ENCODE measurements at places on chromosomes 5 and 9.

GRCh38 chr5:5203451-5203850, 63.3 kb downstream of the ADAMTS16 start:
- DNase-seq: no peak

DNA sequence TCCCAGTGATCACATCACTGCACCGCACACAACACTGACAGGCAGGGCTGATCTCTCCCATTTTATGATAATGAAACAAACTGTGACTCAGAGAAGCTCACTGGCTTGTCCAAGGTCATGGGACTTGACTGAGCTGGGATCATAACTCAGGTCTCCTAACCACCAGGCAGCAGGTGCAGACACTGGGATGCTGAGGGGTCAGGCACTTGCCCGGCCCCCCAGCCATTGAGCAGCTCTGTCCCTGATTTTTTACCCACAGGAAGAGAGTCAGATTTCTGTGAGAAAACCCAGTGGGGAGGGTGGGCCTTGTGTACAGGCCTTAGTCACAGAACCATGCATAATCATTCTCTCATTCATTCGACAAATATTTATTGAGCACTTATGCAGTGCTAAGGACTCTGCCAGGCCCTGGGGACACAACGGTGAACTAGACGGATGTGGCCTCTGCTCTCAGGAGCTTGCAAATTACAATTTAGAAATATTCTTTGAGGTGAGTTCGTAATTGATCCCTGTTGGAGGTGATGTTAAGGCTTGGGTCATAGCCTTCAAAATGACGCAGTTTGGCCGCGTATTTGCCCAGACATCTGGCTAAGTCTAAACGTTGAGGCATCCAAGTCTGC, 54.5 kb upstream of the TGFBR1 start:
- DNase-seq: no peak

DNA sequence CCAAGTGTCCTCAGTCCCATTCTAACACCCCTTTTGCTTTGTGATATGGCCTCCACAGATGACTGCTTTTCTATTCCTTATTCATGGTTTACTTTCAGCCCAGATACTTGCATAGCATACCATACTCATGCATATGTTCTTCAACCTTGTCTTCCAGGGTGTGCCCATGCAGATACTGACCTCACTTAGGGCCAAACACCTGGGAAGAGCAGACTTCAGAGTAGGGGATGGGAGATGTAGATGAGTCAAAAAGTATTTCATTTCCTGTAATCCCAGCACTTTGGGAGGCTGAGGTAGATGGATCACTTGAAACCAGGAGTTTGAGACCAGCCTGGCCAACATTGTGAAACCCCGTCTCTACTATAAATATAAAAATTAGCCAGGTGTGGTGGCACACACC, 58.3 kb downstream of the NRG2 start:
- DNase-seq: no peak

- no peak for DNase-seq
Measured at GRCh38 chr9:94996641-94997040, 270.1 kb downstream of the AOPEP start.

DNA sequence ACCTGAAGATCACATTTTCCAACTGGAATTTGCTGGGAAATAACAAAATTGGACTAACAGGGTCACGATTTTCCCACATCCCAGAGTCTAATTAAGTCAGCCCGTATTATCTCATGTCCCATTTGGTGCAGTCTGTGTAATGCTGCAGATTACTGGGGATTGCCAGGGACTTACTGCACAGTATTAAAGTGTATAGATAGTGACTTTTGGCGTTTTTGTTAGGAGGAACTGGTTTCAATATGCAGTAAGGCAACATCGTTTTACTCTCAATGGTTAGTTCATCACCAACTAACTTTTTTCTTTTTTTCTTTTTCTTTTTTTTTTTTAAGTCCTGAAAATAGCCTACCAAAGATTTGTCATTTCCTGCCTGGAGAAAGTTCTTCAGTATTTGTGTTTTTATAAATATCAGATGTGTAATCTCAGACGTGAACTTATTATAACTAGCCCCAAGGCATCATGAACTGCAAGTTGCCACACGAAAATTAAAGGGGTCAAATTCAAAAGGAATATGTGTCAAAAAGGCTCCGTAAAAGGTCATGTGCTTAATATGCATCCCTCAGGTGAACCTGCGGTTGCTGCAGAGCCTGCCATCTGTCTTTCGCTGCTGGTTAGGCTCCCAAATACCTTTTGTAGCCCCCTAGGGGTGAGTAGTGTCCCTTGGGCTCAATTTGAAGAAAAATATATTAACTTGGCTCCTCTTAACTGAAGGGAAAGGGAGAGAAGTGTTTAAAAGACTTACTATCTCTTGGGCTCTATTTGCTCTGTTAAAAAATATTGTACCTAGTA, 176.7 kb upstream of the ADAMTSL1 start:
- no peak for DNase-seq

DNA sequence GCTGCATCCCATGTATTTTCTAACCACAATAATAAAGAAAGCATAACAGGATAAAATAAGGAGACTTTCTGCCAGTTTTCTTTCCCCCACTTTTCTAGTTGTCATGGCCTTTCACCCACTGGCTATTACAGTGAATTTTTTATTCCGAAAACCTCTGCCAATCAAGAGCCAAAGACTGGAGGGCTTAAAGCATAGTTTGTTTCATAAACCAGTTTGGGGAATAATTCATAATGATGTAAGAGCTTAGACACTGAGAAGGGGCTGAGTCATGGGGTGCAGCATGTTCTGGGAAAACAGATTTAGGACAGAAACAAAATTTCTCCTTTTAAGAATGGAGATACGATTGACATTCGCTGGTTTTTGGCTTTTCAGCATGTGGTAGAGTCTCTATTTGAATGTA, 4.4 kb upstream of the GLIPR2 start:
- no peak for DNase-seq

- DNase-seq: no peak
Measured at GRCh38 chr5:43514471-43514815, 505 bp downstream of the C5orf34 start.

- no peak for DNase-seq
Measured at GRCh38 chr5:109354761-109355160, 55.0 kb downstream of the PJA2 start.
